ENCODE measurements at places on chromosomes 3 and 15.

DNA sequence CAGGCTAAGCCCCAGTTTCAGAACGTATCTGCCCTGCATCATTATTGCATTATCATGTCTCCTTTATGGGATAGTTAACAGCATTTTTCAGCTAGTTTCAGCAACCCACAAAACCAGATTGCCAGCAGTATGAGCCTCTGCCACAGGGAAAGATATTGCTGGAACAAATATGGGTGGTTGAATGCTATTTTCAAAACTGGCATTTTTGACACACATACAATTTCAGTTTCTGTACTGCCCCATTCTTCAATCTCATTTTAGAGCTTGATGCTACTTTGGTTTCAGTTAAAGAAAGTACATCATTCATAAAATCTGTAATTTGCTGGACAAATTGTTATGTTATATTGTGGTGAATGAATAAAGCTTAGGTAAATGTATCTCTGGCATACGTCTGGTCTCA, 1037.5 kb downstream of the NAALADL2 start:
- no peak for DNase-seq

DNA sequence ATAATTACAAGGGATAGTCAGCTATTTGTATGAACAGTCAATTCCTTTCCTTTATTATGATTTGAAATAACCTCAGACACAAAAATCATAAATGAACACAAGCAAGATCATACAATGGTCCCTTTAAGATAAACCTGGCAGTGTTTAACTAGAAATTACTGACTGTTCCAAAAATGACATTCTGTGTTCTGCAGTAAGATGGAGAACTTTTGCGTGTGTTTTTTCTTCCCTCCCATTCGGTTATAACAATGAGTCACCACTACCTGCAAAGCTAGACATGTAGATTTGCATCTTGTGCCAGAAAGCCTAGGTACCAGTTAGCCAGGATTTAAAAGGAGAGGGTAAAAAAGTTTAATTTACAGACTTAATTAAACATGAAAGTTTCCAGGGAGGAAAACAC, 248.2 kb upstream of the ADAMTS9 start:
- no peak for DNase-seq

- DNase-seq = no peak
Observed at GRCh38 chr3:22939349-22939748, 263.8 kb upstream of the UBE2E2 start.

DNA sequence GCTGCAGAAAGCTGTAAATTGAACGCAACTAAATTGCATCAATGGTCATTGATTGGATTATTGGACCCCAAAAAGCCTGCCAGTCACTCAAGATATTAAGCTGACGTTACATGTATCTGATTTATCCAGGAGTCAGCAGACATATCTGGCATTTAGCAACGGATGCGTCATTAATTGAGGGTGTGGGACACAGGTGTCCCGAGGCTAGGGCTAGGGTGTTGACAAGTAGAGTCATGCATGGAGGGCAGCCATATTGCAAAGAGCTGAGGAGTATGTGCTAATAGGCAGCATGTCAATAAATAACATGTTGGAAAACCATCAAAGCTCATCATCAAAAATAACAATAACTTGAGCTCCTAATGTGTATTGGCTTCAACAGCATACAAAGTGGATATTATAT, 234.5 kb upstream of the GOLGA6L4 start:
- DNase-seq = no peak

DNA sequence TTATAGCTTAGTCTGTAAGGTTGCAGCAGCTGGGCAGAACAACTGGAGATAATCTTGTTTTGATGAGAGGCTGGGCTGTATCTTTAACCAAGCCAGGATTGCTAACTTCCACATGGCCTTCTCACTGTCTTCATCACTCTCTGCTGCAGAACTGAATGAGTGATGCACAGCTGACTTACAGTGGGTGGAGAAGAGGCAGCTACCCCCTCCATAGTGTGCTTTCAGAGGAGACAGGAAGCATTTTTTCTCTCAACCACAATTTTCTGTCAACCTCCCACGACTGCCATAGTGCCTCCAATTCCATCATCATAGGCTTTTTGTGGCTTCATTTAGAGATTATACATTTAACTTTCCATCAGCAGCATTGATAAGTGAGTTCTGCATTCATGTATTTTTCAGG, 168.2 kb downstream of the CLSTN2 start:
- DNase-seq = no peak

GRCh38 chr3:15858547-15859506, 61.0 kb upstream of the ANKRD28 start:
- DNase-seq = peak; percentile 44

DNA sequence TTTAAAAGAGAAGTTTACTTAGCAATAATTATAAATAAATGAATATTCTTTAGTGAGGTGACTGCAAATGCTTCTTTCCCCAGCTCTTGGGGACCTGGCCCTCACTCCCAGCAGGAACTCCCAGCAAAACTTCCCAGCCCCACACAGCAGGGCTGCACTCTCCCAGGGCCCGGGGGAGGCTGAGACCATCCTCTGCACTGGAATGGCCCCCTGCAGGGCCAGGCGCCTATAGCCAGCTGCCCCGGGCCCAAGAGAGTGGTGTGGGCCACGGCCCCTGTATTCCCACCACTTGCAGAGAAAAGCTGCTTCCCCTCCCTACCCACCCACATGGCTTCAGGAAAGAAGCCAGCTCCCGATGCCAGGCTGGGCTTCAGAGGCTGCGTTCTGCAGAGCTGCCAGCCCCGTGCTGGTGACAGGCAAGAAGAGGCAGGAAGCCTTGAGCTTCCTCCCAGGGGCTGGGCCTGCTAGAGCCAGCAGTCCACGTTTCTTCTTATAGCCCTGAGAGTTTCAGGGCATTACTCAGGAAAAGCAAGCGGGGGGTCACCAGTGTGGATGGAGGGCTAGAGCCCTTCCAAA, 20.0 kb downstream of the IDH2 start:
- no peak for DNase-seq

GRCh38 chr3:109545746-109546145, 208.4 kb upstream of the DPPA4 start:
- DNase-seq = no peak

DNA sequence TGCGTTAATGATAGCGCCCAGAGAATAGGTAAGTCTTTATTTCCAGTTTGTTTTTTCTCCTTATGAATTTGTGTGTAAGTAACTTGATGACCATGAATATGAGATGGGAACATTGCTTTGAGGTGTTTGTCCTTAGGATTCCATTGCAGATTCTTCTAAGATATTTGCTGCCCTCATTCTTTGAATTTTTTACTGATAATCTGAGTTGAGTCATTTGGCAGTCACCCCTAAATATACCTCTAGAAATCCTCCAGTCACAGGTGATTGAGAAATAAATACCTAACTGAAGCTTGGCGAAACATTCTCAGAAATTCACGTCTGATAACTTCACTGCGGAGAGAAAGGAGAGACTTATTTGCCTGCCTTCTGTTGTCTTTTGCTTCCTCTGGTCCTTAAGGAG, 345.5 kb downstream of the SQOR start:
- DNase-seq = no peak

GRCh38 chr3:48248095-48248850, 7.4 kb downstream of the ZNF589 start:
- DNase-seq = no peak

GRCh38 chr3:68482565-68482964, 449.8 kb downstream of the TAFA4 start:
- DNase-seq = no peak
